CD4-positive, alpha-beta T cell treated with Interleukin-2 at 100 ng/mL for 4 hours (primary cell): ENCODE measurements at places on chromosomes 2 and 18.

GRCh38 chr18:37584952-37585695 lies 19.5 kb upstream of the CELF4 start:
- DNase-seq, result no peak

- no peak for DNase-seq
Observed at GRCh38 chr18:2486426-2486825, 84.9 kb downstream of the METTL4 start.

- DNase-seq, result no peak
Observed at GRCh38 chr18:48719974-48720654, 181.3 kb downstream of the CTIF start.

GRCh38 chr2:236942554-236942953 lies 143.1 kb upstream of the COPS8 start:
- no peak for DNase-seq

DNA sequence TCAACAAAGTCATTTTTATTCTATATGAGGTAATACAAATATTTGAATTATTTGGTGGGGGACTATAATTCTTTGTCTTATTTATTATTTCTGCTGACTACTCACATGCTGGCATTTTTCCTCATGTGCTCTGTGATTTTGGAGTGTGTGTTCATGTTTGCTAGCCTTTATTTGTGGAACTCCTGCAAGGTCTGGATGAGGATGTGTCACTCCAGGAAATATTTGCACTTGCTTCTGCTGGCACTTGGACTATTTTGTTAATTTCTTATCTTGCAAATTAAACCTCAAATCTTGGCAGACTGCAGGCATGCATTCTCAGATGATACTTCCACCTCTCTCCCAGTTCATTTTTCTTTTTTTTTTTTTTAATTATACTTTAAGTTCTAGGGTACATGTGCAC lies 34.1 kb downstream of the POLI start:
- DNase-seq, result no peak

- DNase-seq, result peak; percentile 14
Observed at GRCh38 chr2:212998626-212999359, 152.6 kb downstream of the IKZF2 start.

GRCh38 chr2:219001577-219002394 lies 8.6 kb upstream of the CRYBA2 start:
- DNase-seq, result peak; percentile 19

DNA sequence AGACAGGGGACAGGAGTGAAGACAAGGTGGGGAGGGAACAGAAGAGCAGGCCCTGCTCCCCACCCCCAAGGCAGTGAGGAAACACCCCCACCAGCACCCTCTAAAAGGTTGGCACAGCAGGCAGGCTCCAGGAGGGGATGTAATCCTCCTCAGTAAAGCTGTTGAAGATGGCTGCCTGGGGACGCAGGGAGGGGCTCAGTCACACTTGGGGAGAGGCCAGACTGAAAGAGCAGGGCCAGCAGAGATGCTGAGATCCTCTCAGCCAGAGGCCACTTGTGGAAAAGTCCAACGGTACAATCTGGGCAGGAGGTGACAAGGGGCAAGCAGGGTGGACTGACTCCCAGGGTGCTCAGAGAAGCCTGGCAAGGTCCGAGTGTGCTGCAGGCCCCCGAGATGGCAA lies 154.8 kb upstream of the ID2 start:
- DNase-seq, result no peak

- DNase-seq, result no peak
Observed at GRCh38 chr2:126849991-126850535, 48.6 kb upstream of the TEX51 start.

DNA sequence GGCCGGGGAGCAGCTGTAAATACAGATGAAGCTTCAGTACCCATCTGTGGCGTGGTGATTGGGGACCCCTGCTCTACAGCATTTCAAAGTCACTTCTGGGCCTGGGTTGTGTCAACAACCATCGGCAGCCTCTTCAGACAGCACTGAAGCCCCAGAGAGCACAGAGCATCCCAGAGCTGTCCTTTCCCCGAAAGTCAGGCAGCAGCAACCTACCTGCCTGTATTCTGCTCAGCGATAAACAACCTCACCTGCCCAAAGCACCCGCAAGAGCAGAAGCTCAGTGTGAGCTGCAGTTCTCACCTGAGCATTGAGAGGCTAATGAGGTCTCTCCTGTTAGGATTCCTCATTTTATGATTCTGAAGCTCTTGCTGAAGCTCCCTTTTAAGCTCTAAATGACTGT lies 19.3 kb downstream of the TRABD2A start:
- no peak for DNase-seq

- no peak for DNase-seq
Observed at GRCh38 chr2:191620144-191620543, 57.8 kb upstream of the NABP1 start.

DNA sequence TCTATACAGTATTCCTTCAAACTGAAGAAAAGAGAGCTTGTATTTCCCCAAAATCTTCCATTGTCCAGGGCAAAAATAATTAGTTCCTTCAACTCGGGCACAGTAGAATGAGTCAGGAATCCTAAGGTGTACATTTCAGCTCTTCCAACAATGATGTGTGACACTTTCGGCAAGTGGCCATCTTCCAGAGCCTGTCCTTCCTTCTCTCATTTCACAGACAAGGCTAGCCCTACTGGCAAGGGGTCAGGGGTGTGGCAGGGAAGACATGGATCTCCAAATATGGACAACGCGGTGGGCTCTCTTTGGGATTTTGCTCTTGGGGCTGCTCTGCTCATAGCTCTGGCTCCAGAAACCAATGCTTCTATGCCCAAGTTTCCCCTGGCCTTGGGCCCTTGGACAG lies 6.0 kb downstream of the B4GALT6 start:
- no peak for DNase-seq

GRCh38 chr2:145404690-145405089 lies 884.8 kb upstream of the ZEB2 start:
- DNase-seq, result no peak

DNA sequence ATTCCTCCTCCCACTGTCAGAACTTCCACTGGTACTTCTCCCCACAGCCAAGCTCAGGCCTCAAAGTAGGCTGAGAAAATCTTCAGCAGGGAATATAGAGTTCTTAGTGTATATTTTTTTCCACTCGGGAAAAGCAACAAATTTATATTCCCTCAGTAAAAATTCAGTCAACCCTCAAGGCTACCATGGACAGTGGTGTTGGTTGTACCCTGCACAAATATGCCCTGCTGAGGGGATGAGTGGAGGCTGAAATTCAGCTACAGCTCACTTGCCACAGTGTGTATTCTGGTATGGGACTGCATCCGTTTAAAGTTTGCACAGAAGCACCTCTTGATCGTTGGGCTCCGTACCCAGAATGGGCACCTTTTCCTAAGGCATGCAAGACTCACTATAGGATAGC lies 90.8 kb upstream of the LGALSL start:
- DNase-seq, result no peak

DNA sequence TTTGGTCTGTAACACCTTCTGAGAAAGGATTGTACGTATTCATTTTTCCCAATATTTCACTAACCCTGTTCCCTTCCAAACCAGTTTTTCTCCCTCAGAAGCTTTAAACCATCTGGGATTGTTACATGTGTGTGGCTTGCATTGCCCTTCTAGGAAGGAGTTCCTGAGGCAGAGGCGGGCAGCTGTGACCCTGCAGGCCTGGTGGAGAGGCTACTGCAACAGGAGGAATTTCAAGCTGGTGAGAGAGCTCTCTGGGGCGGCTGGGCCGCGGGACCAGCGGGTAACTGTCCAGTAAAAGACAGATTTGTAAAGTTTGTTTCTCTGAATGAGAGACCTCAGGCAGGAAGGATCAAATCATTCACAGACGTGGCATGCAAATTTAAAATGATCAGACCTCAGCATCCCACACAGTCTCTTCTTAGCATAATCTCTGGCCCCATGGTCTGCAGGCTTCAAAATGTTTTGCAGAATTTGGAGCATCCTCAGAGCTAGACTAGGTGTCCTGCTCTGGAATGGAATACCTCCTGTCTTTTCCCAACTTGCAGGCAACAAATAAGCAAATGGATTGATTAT lies 40.2 kb upstream of the GPR17 start:
- no peak for DNase-seq

- no peak for DNase-seq
Observed at GRCh38 chr2:130756053-130756873, 923 bp downstream of the AMER3 start.

DNA sequence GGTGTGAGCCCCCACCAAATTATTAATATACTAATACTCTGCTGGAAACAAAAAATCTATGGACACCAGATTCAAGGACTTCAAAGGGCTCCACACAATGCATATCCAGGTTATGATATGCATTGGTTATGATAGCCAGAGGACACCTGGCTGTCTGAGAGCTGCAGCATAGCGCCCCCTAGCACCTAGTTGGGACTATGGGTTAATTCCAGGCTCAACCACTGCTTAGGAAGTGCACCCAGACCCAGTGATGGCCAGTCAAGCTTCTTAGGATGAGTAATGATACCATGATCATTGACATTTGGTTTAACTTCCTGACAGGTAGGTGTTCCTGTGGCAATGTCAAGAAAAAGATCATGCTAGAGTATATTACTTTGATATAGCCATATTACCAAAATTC lies 3.8 kb upstream of the FRZB start:
- no peak for DNase-seq

GRCh38 chr2:189559579-189560272 lies 20.9 kb downstream of the SLC40A1 start:
- no peak for DNase-seq

DNA sequence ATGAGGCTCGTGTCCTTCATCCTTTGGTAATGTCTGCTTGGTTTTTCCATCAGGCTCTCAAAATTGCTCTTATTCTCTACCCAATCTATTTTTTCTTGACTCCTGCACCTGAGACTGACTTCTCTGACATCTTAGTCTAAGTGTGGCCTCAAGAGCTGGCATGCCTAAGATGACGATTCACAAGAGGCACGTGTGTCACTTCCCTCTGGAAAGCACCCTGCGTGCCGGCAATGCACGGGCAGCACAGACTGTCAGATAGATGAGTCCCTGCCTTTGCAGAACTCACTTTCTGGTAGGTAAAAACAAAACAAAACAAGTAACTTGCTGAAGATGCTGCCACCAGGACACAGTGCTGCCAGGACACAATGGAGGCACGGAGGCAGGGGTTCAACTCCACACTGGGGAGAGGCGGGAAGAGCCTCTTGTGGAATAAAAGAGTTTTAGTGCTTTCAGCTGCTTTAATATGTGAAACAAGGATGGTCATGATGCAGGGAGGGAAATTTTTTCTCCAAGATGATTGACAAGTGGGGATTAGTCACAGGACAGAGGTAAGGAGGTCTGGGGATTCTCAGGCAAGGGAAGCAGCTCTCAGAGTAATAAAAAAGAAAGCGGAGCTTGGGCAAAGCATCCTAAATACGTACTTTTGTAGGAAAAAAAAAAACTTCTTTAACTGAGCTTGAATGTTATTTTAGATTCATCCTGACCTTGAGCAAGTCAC lies 27.3 kb downstream of the CYB5A start:
- DNase-seq, result no peak

DNA sequence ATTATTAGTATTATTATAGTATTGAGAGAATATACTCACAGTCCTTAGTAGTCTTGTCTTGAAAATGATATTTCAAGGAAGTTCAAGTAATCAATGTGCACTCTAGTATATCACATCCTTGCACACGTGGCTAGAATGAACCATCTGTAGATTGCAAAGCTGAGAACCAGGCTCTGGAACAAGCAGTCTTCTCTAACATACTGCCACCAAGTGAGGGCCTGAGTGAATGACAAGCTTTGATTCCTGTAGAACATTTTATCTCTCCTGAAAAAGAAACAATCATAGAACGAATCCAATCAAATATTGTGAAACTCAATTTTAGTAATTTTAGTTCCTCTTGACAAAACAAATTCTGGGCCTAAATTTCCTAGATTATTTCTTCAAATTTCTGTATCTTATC lies 55.3 kb upstream of the SULT1C3 start:
- no peak for DNase-seq

GRCh38 chr2:234429265-234429664 lies 67.6 kb downstream of the ARL4C start:
- no peak for DNase-seq

DNA sequence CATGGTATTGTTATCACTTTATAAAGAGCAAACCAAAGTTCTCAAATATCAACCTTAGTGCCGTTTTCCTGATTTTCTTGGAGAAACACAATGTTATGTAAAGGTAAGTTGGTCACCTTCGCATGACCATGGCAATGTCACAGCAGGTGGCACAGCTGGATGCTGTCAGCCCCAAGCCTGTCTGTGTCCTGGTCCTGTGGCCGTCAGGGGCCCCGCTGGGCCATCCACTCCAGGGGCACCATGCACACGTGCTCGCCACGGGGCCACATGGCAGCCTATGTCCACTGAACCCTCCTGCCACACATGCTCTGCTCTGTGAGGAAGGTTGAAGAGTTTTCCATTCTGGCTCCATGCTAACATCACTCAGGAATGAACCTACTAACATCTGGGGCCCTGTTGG lies 85.9 kb downstream of the EIPR1 start:
- DNase-seq, result no peak

- no peak for DNase-seq
Observed at GRCh38 chr2:37571587-37572136, 99.8 kb downstream of the CDC42EP3 start.

- DNase-seq, result no peak
Observed at GRCh38 chr2:107146181-107146580, 260.2 kb upstream of the ST6GAL2 start.

- DNase-seq, result no peak
Observed at GRCh38 chr2:195590199-195590860, 66.7 kb upstream of the SLC39A10 start.

DNA sequence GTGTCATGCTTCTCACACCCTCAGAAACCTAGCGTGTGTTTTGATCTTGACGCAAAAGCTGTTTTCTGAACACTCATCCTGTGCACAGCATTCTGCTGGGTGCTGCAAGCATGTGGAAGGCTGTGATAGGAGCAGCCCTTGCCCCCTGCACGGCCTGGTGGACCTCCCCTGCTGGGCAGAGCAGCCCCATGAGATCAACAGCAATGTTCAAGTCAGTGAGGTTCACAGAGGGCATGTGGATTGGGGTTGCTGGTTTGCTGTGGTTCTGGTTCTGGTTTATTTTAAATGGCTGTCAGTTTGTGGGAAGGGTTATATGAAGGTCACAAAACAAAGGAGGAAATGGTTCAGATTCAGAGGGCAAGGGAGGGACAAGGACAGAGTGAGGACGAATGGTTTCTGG lies 71.3 kb downstream of the SOWAHC start:
- DNase-seq, result no peak

DNA sequence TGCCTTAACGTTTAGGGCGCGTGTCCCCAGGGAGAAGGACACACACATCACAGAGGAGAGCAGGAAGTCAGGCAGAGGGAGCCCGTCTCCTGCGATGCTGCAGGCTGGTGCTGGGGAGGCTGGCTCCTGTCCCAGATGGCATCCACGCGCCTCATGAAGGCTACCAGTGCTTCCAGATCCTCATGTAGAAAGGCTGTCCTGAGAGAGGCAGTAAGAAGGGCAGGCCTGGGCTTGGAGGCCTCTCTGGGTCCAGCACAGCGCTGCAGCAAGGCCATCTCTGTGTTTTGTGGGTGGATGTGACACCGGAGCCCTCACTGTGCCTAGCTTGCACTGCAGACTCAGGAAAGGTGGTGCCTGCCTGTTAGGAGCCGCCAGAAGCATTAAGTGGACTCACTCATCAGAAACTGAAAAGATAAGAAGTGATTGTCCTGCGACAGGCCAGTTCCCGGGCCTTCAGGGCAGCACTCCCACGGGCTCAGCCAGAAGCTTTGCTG lies 62.7 kb downstream of the FAM168B start:
- no peak for DNase-seq
